ENCODE measurements at places on chromosomes 16 and 17.

DNA sequence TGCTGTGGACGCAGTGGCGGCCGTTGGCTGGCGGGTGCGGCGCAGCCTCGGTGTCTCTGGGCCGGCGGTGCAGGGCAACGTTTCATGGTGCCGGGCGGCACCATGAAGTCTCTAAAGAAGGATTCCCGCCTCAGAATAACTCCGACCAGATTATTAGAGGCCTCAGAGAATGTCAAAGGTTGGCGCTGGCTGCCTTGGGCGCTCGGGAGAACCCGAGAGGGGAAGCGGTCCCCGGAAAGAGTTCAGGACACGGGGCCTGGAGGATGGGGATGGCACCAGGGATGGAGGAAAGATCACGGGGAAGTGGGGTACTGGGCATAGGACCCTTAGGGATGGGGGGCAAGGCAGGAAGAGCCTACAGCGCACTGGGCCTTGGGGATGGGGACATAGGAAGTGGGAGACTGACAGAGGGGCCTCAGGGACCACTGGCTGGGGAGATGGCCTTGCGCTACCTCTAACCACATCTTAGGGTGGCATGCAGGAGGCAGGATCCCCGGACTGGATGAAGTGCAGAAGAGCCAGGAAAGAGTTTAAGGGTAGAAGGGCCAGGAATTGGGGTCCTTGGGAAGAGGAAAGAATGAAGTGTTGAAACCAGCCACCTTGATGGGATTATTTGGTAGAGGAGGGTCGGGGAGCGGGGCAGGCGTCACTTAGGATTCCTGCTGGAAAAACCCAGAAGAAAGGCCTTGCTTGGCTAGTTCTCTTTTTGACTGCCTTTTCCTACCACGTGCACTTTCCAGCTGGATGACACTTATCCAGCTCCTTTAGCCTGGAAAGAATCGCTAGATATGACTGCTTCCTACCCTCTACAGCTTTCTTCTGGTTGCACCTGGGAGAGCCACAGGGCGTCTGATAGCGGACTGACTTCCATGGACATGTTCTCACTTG lies 578 bp downstream of the MYCBPAP start:
- DNase-seq, result no peak

- DNase-seq, result no peak
Measured at GRCh38 chr16:56510544-56510943, 9.3 kb downstream of the BBS2 start.

DNA sequence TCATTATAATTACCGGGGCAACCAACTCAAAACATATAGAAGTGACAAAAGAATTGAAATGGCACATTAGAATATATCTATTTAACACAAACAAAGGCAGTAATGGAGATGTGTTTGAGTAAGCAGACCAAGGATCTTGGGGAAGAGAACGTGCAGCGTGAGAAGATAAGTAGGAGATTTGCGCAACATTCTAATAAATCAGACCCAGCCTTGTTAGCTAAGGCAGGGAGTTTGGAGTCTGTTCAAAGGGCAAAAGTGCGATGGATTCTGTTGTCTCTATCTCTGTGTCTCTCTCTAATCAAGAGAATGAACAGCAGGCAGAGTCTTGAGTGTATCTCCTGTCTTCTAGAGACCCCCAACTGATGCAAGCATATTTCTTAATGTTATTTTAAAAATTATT lies 55.0 kb upstream of the FA2H start:
- DNase-seq, result no peak

- DNase-seq, result no peak
Measured at GRCh38 chr16:57257455-57258070, 12.5 kb downstream of the ARL2BP start.

DNA sequence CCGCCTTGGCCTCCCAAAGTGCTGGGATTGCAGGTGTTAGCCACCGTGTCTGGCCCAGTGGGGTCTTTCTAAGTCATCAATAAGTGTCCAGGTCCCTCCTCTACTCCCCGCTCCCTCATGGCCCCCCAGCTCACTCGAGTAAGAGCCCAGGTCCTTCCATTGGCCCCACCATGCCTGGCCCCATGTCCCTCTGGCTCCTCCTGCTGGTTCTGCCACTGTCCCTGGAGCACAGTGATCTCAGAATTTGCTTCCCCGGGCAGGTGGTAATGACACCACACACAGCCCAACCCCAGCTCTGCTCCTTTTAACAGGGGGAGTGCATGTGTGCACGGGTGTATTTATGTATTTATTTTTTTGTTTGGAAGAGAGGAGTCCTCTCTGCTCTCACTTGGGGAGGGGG lies 19.6 kb downstream of the MGAT5B start:
- no peak for DNase-seq

- DNase-seq, result no peak
Measured at GRCh38 chr16:22734368-22734767, 79.6 kb upstream of the HS3ST2 start.

DNA sequence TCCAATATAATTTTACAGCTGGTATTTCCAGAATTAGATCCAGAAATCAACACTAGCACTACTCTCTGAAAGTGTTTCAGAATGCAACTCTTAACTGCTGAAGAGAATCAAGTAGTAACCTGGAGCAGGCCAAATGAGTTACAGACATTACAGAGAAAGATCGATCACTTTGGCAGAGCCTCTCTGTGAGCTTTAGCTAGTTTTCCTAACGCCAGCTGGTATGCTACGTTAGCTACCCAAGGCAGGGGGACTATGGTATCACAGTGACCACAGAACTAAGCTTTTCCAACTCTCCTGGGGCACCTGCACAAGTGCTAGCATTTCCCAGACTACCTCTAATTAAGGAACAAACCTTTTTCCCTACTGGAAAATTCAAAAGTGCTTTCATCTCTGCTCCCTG lies 30.4 kb downstream of the TRAF4 start:
- DNase-seq, result no peak

DNA sequence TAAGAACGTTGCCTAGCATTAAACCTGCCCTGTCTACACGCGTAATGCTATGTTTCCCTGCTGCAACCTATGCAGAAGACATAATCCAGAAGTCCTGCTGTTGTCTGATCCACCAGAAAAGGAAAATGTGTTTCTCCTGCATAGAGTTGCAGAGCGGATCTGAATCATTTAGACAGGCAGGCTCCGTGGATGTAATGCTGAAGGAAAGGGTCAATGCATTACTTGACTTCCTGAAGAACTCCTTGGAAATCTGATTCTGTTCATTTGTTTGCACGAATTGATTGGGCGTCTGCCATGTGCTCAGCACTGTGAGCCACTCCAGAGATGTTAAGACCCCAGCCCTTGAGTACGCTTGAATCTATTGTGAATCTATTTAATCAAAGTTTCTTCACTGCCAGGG lies 83.4 kb downstream of the FOXL1 start:
- DNase-seq, result no peak

- no peak for DNase-seq
Measured at GRCh38 chr16:81973737-81974136, 37.5 kb downstream of the SDR42E1 start.

GRCh38 chr17:5631958-5632590 lies 47.8 kb upstream of the NLRP1 start:
- DNase-seq, result no peak

DNA sequence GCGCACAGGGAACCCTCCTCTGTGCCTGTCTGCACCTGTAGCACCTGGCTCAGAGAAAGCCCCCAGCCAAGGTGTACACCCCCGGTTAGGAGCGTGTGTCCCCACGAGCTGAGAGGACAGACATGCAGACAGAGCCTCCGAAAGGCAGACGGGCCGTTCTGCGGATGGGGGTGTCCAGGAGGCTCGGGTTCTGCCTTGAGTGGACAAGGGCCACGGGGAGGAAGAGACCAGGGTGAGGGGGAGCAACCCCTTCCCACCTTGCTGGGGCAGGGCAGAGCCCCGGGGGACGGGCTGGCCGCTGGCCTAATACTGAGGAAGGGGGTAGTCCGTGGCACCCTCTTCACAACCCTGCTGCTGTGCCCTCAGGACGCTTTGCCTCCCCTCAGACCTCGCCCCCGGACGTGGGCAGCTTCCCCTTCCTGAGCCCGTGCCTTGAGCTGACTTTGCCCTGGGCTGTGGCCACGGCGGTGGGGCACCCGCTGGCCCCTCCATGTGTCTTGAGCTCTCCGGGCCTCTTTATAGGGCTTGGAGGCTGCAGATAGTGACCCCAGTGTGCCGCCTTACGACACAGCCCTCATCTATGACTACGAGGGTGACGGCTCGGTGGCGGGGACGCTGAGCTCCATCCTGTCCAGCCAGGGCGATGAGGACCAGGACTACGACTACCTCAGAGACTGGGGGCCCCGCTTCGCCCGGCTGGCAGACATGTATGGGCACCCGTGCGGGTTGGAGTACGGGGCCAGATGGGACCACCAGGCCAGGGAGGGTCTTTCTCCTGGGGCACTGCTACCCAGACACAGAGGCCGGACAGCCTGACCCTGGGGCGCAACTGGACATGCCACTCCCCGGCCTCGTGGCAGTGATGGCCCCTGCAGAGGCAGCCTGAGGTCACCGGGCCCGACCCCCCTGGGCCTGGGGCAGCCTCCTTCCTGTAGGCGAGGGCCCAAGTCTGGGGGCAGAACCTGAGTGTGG lies 5.7 kb downstream of the SLC22A31 start:
- DNase-seq, result no peak
